T-helper 22 cell (primary cell): ENCODE measurements at places on chromosomes 7 and 10.

- no peak for DNase-seq
These were observed 116.9 kb upstream of the ANLN start for GRCh38 chr7:36272567-36273269.

DNA sequence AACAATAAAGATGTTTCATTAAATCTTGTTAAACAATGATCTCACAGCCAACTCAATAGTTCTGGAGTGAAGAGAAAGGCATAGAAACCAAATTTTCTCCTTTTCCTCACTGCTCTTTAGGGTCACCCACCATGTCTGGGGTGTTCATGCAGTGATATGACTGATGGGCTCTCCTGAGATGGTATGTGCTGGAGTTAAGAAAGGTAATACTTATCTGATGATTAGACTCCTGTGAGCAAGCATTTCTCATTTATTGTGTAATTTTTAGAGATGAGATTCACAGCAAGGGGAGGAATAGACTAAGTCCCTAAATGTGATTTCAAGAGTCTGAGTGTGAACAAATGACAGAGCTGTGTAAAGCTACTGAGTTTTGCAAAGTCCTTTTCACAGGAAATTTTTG, 1361.3 kb upstream of the CELF2 start:
- DNase-seq: no peak

DNA sequence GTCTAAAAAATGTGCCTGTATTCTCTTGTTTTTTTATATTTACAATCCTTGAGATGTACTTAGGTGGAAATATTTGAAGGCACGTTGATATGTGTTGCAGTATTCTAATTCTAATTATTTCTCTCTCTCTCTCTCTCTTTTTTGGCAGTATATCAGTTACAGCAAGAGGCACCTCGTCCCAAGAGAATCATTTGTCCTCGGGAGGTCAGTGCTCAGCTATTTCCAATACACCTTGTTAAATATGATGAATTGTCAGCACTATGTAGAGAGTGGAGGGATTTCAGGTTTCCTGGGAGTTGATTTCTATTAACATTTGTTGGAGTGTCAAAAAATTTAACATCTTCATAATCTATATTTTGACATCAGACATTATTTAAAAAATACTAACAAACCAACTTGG, 173.2 kb downstream of the CHN2 start:
- no peak for DNase-seq

GRCh38 chr10:109920016-109920415, 3.3 kb downstream of the XPNPEP1 start:
- DNase-seq: no peak

GRCh38 chr7:96870185-96870584, 135.2 kb upstream of the DLX6 start:
- DNase-seq: no peak

- DNase-seq: no peak
These were observed 943.6 kb upstream of the MBL2 start for GRCh38 chr10:53716156-53716555.

GRCh38 chr7:130350945-130351790, 6.6 kb downstream of the CPA5 start:
- no peak for DNase-seq

- no peak for DNase-seq
These were observed 292.9 kb upstream of the ZMIZ1 start for GRCh38 chr10:78775891-78776290.

DNA sequence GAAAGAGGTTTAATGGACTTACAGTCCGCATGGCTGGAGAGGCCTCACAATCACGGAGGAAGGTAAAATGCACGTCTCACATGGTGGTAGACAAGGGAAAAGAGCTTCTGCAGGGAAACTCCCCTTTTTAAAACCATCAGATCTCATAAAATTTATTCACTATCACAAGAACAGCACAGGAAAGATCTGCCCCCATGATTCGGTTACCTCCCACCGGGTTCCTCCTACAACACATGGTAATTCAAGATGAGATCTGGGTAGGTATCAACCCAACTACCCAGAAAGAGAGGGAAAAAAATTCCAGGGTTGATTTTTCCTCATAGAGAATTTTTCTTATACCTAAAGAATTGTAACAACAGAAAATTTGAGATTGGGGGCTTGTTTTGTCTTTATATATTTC, 13.9 kb downstream of the RAPGEF5 start:
- no peak for DNase-seq

- no peak for DNase-seq
These were observed 65.8 kb downstream of the CDK13 start for GRCh38 chr7:40015790-40016296.

DNA sequence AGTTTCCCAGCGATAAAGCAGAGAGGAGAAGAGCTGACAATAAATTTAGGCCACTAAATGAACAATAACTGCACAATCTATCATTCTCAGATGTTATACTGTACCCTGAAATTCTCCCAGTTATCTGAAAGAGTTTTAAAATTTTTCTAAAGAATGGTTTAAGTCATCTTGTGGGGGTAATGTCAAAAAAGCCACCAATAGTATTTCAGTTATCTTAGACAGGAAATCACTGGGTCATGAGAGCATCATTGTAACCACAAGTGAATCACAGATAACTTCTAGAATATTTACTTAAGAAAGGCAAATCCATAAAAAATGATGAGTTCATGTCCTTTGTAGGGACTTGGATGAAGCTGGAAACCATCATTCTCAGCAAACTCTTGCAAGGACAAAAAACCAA, 147.1 kb downstream of the DNAJB9 start:
- no peak for DNase-seq

- no peak for DNase-seq
These were observed 26.1 kb downstream of the LRRC4 start for GRCh38 chr7:128005117-128005516.

- no peak for DNase-seq
These were observed 119.5 kb downstream of the TRRAP start for GRCh38 chr7:98997846-98998245.

- no peak for DNase-seq
These were observed 28.8 kb upstream of the DIP2C start for GRCh38 chr10:718143-718700.

- no peak for DNase-seq
These were observed 25.5 kb downstream of the TSPAN13 start for GRCh38 chr7:16779051-16779450.

- no peak for DNase-seq
These were observed 26.8 kb upstream of the MYO3A start for GRCh38 chr10:25907261-25907660.

GRCh38 chr7:5553298-5553877, 129.8 kb upstream of the TNRC18 start:
- no peak for DNase-seq

GRCh38 chr7:116952635-116953371, 498 bp upstream of the ST7 start:
- no peak for DNase-seq

GRCh38 chr10:963186-963585, 25.0 kb upstream of the GTPBP4 start:
- DNase-seq: no peak

- DNase-seq: no peak
These were observed 287.0 kb upstream of the IGFBP3 start for GRCh38 chr7:46207931-46208634.

DNA sequence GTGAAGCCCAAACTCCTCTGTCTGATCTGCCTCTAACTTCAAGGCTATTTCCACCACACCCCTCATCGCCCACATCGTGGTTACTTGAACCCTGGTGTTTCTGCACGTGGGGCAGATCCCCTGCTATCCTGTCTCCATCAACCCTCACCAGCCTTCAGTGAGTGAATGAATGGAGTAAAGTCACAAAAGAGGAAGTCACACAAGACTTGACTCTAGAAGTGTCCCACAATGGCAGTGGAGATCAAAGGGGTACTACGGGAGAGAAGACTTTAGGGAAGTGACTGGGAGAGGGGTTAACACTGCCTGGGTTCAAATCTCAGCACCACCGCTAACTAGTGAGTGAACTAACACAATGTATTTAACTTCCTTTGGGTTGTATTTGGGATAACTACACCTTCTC, 85.9 kb downstream of the COBL start:
- no peak for DNase-seq

- DNase-seq: no peak
These were observed 489.5 kb downstream of the GATA3 start for GRCh38 chr10:8544057-8544380.

DNA sequence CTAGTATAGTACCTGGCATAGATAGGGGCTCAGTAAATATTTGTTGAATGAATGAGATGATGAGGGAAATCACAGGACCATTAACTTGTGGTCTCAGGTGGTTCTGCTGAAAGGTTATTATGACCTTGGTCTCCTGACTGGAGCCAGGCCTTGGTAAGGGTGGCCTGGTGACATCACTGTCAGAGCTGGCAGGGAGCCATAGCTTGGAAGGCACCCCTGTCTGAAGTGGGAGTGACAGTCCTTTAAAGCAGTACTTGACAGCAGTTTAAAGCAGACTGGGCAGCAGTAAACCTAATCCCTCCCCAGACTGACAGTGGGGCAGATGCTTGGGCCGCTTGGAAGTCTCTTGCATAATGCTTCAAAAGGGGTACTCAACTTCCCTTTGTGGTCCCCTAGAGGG, 13.4 kb downstream of the DPCD start:
- DNase-seq: no peak

DNA sequence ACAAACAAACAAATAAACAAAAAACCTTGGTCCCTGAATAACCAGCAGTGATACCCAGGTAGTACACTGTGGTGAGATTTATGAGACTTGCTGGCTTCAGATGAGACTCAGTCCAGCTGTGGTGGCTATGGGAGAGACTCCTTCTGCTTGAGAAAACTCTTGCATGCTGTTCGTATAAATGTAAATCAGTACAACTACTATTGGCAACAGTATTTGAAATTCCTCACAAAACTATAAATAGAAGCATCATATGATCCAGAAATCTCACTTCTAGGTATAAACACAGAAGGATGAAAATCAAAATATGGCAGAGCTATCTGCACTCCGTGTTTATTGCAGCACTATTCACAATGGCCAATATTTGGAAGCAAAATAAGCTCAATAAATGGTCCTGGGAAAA, 692.1 kb downstream of the PCDH15 start:
- no peak for DNase-seq

- no peak for DNase-seq
These were observed 226.2 kb upstream of the DGKB start for GRCh38 chr7:15128716-15129115.

DNA sequence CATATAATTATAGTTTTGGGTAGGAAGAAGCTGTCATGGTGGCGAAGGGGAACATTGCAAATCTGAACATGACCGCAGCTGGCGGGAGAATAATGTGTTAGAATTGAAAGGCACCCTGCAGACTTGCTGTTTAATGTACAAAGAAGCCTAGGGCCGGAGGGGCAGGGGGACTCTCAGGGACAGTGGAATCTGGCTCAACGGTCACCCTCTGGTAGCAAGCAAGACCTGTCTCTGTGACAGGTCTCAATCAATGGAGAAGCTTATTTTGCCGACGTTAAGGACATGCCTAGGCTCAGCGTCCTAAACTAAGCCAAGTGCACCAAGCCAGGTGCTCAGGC, 177.3 kb downstream of the NSUN6 start:
- DNase-seq: no peak

DNA sequence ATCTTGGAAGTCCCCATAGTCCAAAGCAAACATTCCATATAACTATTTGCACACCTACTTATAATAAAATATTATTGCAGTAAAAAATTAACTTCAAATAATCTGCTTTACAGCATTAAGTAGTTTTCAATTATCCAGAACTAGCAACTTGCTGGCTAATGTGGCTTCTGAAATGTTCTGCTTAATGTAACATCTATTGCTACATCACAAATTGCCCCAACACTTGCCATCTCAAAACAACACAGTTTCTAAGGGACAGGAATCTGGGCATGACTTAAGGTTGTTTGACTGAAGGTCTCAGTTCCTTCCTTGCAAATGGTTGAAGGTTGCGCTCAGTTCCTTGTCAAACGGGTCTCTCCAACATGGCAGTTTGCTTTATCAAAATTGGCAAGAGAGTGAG, 378.5 kb upstream of the SEMA3C start:
- no peak for DNase-seq

DNA sequence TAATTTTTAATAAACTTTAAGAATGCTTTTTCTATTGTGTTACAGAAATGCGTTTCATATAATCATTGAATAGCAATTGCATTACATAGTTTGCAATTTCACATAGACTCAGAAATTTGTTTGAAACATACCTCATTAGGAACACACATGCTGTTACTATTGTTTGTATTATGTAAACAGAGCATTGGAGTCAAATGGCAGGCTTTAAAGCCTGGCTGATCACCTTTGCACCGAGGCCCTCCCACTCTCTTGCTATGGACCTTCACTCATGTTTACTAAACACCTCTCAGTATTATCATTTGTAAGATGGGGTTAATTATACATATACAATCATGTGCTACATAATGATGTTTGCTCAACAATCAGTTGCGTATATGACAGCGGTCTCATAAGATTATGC, 203.6 kb upstream of the NPSR1 start:
- no peak for DNase-seq

DNA sequence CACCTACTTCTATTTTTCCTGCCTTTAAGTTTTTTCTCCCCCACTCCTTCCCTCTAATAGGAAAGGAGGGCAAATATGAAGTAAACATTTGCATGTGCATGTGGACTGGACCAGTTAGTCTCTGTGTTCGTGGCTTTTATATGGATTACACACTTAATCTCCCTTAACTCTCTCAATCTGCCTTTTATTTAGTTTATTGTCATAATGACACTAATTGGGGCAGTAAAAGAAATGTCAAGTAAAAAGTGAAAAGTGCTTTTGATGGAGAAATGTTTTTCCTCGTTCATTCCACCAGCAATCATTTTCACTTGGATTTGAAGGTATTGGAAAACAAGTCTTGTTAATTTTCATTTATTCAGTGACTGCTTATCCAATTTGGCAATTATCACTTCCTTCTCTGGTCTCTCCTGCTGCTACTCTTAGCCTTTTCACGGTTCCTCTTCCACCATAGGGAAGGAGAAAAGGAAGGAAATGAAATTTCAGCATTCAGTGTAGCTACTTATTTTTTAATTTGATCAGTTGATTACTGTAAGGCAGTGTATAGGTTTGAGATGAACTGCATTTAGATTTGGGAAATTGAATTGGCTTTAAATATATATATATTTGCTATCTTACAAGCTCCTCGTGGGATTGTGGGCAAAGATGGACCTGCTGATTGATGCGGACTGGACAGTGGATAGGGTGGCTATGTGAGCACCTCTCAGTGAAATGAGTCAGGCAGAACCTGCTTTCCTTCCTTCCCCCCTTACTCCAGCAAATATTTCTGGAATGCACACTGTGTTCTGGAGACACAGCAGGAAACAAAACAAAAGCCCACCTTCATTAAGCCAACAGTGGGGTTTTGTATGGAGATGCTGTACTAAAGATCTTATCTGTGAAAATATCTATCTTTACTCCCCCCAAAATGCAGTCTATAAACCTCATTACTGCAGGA, 77.5 kb downstream of the LRRC4 start:
- DNase-seq: no peak

DNA sequence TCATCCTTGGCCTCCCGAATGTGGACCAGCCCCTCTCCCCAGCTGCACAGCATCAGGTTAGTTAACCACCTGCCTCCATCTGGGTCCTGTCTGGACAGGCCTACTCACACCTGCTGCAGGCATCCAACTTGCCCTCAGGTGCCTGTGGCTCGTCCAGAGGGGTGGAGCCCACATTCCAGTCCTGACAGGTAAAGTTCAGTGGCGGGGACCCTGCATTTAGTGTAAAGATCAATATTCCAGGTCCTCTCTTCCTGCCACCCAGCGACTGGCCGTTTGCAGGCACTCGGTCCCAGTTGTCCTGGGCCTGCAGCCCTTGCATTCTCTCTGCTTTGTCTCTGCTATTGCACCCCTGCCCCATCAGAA, 15.0 kb downstream of the HTRA1 start:
- no peak for DNase-seq
